HS-5 (cell line): ENCODE measurements at places on chromosomes 5 and 9.

- no peak for DNase-seq
Measured at GRCh38 chr5:3592298-3592697, 3.3 kb upstream of the IRX1 start.

DNA sequence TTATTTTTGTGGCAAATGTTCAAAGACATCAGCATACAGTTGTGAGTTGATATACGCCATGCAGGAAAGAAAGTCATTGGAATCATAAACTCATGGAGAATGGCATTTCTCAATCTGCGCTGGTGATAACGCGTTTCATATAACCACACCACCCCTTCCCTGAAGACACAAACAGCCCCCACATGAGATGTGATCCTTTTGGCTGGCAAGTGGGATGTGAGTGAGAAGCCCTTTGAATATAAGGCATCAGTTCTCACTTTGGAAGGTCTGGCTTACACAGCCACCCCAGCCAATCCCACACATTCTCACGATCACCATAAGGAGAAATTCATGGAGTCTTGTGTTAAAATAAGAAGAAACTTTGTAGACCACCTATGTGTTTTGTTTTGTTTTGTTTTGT lies 725.0 kb downstream of the PRELID2 start:
- no peak for DNase-seq

DNA sequence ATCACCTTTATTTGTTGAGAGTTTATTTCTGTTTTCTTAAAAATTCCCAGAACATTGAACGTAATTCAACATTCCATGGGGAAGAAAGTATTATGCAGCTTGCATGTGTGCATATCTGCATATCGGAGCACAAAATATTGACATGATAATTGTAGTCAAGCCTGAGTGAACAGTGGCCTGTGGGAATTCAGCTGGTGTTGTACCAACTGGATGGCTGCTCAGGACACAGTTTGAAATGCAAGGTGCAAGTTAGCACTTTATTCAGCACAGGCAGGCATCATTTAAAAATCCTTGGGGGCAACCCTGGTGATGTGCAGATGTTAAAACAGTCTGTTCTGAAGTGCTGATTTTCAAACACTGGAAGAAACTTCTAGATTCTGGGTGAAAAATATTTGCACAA lies 82.4 kb downstream of the CNTLN start:
- no peak for DNase-seq

GRCh38 chr9:126582427-126582826 lies 31.3 kb upstream of the LMX1B start:
- DNase-seq: no peak

DNA sequence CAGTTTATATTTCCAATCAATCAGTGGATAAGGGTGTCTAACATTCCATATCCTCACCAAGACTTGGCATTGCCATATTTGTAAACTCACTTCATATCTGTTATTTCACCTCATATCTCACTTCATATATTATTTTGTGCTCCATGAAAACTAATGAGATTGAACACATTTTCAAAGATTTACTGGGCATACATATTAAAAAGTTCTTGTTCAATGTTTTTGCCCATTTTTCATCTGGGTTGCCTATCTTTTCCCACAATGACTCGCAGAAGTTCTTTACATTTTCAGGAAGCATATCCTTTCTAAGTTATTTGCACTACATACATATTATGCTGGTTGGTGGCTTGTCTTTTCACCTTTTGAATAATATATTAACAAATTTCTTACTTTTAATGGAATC lies 15.3 kb downstream of the ZNF510 start:
- no peak for DNase-seq

DNA sequence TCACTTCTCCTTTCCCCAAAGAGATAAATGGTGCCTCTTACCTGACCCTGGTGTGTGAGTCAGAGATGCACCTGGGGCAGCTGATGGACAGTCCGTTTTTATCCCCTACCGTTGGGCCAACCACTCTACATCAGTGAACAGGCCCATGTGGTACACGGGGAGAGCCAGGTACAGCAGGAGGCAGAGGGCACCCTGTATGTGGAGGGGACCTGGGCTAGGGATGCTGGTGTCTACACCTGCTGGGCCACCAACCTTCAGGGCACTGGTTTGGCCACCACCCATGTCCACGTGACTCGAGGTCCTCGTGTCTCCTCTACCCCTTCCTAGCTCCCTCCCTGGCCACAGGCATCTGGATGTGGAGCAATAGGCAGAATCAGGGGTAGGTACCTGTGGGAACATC lies 22.7 kb upstream of the ANXA6 start:
- DNase-seq: no peak

DNA sequence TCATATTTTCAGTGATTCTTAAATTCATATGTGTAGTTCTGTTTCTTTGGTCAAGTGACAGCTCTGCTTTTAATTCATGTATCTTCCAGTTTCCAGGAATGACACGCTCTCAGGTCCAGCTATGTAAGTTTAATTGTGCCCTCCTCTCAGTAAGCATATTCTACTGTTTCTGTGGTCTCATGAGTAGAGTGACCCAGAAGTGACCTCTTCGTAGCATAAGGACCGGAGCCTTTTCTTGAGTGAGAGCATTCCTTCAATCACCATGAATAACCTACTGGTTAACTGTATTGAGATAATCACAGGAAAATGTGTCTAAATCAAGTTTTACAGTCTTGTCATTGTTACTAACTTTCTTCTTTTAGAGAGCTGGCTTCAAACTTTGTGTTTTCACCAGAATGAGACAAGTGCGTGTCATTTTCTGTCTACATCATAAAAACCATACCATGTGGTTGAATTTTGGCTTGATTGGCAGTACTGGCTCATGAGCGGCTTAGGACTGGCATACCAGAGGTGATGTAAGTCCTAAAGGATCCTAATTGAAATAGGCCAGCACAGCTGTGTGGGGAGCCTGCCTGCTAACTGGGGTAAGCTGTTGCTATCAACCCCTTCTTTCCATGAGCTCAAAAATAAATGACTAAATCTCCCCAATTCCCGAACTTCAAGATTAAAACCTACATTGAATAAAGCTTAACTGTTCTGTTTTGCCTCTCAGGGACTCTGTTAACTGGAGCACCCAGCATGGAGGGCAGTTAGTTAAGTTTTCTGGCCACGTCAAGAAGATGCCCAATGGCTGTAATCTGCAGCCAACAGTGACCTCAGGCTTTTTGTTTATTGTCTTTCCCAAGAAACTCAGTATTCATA lies 4.8 kb downstream of the ADAMTSL1 start:
- DNase-seq: peak; percentile 74

- DNase-seq: no peak
Measured at GRCh38 chr5:129653442-129653841, 94.5 kb upstream of the MINAR2 start.

DNA sequence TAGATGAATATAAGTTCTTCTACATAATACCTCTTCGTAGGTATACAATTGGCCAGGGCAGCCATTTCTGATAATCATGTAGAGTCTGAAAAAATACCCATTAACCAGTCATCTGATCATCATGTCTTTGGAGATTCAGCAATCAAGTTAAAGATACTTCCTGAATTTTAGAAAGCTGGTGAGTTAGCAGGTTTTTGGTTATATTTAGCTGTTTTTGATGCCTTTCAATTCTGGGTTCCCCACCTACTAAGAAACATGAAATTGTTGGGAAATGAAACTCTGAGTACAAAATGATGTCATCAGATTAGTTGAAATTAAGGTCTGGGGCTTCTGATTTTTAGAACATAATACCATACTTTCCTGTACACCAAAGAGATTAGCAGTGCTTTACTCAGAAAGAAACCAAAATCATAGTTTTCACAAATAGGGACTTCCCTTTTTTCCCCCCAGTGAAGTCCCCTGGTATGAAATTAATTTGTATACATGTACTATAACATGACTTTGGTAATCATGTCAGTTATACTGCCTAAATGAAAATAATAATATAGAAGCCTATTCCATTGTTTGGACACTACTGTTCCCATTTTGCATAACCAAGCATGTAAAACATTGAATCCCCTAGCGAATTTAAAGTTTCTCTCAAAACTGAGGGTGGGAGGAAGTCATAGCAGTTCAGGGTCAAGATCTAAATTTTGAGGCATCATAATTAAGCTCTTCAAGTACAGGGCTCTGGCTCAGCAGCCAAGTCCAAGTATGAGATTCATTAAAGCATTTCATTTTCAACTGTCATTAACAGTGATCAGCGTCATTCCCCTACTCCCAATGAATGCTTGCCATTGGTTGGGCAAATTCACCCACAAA lies 17.9 kb downstream of the PRLR start:
- no peak for DNase-seq

GRCh38 chr5:79547982-79548381 lies 34.0 kb upstream of the HOMER1 start:
- no peak for DNase-seq

DNA sequence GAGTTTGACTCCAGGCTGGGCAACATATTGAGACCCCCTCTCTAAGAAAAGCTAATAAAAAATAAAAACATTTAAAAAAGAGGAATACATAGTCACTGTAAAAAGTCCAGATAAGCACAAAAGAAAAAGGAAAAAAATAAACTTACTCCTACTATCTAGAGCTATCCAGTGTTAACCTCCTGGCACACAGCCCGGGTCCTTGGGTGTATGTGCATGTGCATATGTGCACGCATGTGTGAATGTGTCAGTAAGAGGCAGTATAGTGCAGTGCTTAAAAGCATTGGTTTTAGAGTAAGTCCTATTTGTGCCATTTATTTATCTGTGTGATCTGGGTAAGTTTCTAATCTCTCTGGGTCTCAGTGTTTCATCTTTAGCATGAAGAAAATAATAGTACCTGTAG lies 26.7 kb downstream of the FAM219A start:
- no peak for DNase-seq

DNA sequence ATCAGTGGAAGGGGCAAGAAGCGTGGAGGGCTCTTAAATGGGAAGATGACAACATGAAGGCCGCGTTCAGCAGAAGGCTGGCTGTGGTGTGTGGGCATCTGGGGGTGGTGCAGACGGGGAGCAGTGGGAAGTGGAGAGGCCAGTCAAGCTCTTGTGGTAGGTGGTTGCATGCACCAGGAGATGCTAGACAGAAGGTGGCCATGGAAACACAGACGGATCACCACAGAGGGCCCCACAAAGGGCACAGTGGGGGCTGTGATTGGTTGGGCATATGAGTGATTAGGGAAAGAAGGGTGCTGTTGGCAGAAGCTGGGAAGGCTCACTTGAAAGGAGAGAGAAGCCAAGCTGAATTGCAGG lies 14.7 kb downstream of the MTMR12 start:
- DNase-seq: no peak

- no peak for DNase-seq
Measured at GRCh38 chr5:110255194-110255593, 471.3 kb downstream of the TMEM232 start.

DNA sequence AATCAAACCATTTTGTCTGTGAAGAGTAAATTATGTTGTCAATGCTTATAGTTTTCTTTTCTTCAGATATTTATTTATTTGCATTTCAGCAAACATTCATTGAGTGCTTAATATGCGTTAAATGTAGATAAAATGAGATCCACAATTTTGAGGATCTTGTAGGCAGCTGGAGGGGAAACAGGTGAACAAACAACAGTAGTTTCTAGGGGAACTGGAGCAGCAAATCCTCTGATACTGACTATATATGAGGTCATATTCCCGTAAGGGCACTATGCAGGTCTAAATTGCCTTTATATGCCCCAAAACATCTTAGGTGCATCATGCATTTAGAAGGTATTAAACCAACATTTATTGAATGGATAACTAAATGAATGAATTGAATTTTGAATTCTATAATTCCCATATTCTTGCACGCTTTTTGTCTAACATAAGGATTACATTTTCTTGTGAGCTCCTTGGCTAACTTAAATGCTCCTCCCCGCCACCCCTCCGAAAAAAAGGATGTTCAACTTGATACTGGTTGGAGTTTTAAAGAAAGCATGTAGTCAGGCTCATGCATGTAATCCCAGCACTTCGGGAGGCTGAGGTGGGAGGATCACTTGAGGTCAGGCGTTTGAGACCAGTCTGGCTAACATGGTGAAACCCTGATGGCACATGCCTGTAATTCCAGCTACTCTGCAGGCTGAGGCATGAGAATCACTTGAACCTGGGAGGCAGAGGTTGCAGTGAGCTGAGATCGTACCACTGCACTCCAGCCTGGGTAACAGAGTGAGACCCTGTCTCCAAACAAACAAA lies 299.8 kb downstream of the TMEM38B start:
- DNase-seq: no peak

DNA sequence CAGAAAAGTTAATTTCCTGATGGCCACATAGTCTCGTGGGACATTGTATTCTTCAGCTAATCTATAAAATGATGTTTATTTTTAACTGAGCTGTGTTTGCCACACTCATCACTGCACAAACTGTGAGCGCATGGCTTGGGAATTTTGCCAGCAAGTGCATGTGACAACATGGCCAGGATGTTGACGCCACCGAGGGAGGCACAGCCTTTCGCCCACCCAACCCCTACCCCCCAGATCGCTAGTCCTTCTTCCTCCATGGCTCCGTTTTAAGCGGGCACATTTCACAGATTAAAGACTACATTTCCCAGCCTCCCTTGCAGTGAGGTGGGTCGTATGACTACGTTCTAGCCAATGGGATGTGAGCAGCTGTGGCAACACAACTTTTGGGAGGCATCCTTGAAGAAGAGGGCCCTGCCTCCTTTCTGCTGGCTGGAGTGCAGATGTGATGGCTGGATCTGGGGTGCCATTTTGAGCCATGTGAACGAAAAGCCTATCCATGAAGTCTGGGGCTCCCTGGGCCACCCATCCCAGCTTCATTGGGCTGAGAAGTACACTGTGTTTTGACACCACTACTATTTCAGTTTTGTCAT lies 7.9 kb downstream of the NRARP start:
- no peak for DNase-seq

GRCh38 chr5:158194561-158194976 lies 335.6 kb upstream of the CLINT1 start:
- DNase-seq: no peak

- DNase-seq: no peak
Measured at GRCh38 chr5:125056671-125057485, 310.4 kb upstream of the ZNF608 start.

DNA sequence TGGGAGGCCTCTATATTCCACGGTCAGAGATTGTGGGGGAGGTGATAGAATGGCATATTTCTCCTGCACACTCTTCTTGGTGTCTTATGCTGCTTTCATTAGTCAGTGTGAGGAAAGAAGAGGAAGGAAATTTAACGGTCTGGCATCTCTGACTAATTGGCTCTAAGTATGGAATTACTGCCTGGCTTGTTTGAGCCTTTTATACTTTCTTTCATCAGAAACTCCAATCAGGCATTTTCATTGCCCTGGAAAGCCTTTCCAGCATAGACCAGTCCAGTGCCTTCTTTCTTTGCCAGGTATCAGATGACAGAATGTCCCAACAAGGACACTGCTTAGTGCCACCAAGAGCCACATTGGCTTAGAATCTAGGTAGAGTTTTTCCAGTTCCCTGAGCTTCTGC lies 30.2 kb downstream of the CYSTM1 start:
- DNase-seq: no peak

- no peak for DNase-seq
Measured at GRCh38 chr9:126126807-126127206, 199.8 kb upstream of the MVB12B start.

GRCh38 chr9:111783857-111784256 lies 10.9 kb downstream of the SHOC1 start:
- no peak for DNase-seq

GRCh38 chr5:154403234-154403633 lies 42.6 kb upstream of the SAP30L start:
- no peak for DNase-seq
